ENCODE measurements at places on chromosomes 12 and 14.
A peak's percentile ranks its signal among the peaks of the same experiment; 100 is the strongest.

DNA sequence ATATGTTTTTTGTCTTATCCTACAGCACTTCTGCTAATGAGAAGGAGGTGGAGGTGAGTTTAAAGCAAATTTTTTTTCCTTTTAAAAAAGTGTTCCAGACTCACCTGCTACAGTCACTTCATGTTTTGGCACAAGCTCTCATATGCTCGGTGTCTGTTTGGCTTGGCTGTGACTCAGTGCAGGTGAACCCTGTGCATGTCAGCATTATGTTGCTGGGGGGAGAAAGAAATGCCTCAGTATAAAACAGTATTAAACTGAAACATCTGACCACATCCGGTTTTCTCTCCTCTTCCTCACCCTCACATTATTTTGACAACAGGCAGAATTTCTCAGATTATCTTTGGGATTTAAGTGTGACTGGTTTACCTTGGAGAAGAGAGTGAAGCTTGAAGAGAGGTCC is 105.2 kb downstream of the DNAI7 start:
- no peak for DNase-seq

- no peak for DNase-seq
These were observed 109.5 kb upstream of the TMPO start for GRCh38 chr12:98405805-98406366.

DNA sequence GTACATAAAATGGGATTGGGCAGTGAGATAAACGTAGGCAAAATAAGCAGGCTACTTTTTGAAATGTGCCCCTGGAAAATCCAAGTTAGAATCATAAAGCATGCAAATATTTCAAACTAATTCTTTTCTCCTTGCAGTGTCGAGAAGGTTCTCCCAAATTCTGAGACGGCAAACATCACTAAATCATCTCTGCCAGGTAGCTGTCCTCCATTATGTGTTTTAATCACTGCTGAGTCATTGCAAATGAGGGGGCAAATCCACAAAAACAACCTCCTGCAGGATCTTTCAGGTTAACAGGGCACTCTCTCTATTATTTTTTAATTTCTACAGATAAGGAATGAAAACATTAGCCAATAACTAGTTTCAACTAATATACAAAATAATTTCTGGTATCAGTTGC is 63.2 kb upstream of the RIC8B start:
- no peak for DNase-seq

DNA sequence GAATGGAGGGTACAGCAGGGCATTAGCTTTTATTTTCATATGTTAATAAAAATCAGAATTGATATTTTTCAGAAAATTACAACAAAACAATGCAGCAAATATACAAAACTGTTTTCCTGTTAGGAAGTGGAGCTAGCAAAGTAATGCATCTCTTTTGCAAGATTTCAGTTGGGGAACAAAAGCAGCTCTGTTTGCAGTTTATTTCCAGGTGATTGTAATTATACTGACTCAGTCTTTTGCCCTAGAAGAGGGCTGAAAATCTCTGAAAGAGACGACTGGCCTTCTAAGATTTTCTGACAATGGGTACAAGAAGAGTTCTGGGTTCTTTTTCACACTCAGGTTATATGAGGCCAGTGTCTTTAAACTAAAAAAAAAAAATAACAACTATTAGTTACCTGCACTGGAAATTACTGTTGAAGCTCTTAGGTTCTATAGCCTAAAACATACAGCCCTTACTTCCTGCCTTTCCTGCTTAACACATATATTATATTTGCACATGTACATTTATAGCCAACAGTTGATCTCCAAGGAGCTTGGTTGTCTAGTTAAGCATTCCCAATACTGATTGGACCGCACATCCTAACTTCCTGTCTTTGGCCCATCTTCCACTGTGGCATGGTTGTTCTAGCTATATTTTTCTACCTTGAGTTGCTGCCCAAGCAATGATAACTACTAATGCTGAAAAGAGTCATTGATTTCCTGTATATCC is 199.1 kb upstream of the KRR1 start:
- DNase-seq, result no peak

DNA sequence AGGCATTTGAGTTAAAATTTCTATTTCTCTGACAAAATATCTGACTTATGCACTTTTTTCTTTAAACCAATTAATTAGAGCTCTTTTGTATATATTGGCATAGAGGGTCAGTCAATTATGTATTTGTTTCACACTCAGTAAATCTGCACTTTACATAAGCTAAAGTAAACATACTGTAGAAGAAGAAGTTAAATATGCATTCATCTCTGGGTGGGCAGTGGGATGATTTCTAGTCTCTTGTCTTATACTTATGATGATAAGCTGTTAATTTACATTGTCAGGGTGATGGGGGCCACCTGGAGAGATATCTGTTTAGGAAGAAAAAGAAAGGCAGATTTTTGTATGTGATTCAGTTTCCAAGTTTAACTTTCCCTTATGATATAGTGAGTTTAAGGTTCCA is 330.8 kb downstream of the IPO8 start:
- DNase-seq, result no peak

DNA sequence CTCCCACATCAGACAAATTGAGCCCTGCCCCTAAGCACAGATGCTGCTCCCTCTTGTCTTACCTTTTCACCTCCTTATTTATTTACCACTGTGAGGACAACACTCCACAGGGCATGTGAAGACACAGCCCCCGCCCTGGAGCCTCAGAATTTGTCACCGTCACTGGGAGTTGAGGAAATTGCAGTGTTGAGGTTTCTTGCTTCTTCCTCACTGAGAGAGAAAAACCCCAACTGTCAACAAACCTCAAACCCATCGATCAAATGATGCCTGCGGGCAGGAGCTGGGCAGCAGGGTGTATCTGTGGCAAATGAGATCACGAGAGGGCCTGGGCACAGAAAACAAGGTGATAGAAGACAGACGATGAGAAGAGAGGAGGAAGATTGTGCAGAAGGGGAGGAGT is 30.5 kb upstream of the PLEKHG3 start:
- DNase-seq, result no peak

DNA sequence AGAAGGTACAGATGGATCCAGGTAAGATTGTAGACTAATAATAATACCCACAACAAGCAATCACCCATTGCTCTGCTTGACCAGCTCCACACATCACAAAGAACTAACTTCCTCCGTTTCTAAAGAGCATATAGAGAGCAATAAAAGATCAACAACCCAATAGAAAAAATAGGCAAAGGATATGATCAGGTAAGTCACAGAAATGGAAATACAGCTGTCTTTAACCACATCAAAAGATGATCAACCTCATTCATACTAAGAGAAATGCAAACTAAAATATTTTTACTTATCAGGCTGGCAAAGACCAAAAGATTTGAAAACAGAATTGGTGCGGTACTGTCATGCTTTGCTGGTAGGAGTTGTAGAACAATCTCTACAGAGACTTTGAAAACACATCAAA is 8.9 kb downstream of the C2CD5 start:
- no peak for DNase-seq

- DNase-seq, result no peak
These were observed 6.4 kb downstream of the BCL11B start for GRCh38 chr14:99265571-99265970.

- no peak for DNase-seq
These were observed 752.6 kb upstream of the FLRT2 start for GRCh38 chr14:84777356-84777755.

DNA sequence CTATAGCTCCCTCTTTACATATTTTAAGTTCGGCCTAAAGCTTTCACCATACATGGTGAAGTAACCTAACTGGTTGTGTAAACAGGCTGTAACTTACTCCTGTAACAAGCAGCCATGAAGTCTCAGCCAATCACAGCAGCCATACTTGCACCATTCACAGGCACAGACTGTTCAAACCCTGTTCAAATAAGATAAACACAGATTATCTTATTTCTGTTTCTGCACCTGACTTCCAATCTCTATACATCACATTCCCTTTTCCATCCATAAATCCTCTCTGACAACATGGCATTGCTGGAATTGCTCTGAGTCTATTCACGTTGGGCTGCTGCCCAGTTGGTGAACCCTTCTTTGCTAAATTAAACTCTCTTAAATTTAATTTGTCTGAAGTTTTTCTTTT is 34.5 kb upstream of the ARID2 start:
- DNase-seq, result no peak

DNA sequence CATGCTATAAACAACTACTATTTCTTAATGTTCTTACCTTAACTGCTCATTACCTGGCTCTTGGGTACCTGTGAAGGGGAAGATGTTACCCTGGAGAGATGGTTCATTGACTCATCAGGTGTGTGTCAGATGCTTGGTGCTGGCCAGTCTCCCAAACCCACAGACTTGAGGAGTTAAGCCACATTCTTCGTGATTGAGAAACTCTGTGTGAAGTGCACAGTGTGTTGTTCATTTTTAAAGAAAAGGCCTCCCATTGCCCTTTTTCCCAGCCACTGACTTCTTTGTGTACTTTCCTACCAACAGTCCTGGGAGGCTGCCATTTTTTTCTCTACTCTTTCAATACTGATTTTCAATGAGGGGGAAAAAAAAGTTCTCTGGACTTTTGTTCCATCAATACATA is 3.2 kb downstream of the MGST1 start:
- peak; percentile 94 for DNase-seq

DNA sequence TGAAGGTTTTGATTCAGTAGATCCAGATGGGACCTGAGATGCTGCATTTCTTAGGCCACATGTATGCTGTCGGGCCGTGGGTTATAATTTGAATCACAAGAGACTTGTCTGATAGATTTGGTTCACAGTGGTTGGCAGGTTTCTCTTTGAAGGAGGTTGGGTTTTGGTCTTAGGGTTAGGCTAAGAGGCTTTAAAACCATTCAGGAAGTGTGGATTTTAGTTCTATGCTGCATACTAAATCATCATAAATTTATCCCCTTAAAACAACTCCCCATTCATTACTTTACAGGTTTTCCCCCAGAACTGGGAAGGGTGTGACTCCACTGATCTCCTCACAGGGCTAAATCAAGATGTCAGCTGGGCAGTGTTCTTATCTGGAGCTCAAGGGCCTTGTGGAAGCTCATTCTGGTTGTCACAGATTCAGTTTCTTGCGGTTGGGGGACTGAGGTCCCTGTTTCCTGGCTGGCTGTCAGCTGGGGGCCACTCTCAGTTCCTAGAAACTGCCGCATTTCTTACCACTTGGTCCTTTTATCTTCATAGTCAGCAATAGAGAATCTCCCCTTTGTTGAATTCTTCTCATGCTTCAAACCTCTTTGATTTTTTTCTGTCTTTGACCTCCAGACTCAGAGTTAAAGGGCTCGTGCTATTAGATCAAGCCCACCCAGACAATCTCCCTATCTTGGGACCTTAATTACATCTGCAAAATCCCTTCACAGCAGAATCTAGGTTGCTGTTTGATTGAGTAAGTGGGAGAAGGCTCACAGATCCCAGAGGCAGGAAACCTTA is 20.6 kb upstream of the PCNX1 start:
- no peak for DNase-seq

- no peak for DNase-seq
These were observed 30.2 kb downstream of the RIMBP2 start for GRCh38 chr12:130685850-130686249.

GRCh38 chr12:113912760-113913329 is 53.3 kb downstream of the RBM19 start:
- peak; percentile 59 for DNase-seq

- DNase-seq, result no peak
These were observed 2.5 kb downstream of the HHIPL1 start for GRCh38 chr14:99647411-99647810.

DNA sequence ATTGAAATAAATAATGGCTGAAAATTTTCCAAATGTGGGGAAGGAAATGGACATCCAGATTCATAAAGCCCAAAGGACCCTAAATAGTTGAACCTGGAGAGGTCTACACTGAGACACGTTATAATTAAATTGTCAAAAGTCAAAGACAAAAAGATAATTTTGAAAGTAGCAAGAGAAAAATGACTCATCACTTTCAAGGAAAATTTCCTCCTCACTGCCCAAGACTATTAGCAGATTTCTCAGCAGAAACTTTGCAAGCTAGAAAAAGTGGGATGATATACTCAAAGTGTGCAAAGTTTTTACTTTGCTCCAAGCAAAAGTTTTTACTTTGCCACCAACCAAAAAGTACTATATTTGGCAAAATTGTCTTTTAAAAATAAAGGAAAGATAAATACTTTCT is 15.9 kb upstream of the KRT83 start:
- no peak for DNase-seq

- no peak for DNase-seq
These were observed 183.3 kb upstream of the KRR1 start for GRCh38 chr12:75694534-75695268.

DNA sequence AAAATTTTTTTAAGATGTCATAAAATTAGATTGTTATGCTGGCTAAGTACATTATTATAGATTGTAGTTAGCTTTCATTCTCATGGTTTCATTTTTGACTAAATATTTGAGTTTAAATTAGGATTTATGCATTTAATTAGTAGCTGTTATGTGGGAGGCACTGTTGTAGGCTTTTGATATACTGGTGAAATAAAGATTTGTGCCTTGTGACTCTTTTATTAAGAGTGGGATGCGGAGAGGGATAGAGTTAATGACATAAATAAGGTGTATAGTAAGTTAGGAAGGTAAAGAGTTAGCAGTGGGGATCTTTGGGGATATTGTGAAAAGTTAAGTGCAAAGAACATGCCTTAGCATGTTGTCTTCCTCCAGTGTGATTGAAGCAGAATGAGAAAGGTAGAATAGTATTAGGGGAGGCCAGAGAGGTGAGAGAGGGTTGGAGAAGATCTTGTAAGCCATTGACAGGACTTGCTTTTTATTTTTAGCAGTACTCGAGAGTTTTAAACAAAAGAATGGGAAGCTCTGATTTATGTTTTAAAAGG is 8.8 kb downstream of the ARHGAP5 start:
- DNase-seq, result no peak

DNA sequence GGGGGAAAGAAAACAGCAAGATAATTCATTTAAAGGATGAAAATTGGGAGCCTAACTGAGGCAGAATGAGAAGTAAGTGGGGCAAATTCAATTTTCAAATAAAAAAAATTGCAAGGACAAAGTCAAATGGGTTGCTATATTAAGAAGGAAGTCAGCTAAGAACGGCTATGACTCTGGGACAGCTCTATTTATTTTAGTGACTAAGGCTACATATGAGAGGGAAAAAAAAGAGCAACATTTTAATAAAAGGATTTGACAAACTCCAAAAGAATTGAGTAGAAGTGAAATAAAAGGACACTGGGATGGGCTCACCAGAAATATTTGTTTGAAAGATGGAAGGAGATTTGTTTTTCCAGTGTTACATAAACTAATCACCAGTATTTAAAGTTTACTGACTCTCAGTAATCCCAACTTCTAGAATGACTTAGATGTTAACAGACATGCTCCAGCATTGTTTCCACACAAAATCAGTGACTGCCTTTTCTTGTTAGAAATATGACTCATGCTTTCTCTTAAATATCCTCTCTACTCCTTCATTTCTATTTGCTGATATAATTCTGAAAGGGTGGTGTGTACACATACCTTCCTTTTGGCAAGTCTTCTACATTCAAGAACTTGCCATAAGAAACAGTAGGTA is 198.5 kb downstream of the SLC25A21 start:
- peak; percentile 22 for DNase-seq

- DNase-seq, result no peak
These were observed 31.7 kb downstream of the DHRS7 start for GRCh38 chr14:60133487-60133886.

GRCh38 chr14:53626761-53627160 is 329.9 kb downstream of the BMP4 start:
- DNase-seq, result no peak

GRCh38 chr14:75389679-75390078 is 38.1 kb upstream of the JDP2 start:
- DNase-seq, result no peak

- DNase-seq, result no peak
These were observed 192.9 kb upstream of the ALG10B start for GRCh38 chr12:38123566-38124246.

GRCh38 chr12:4468994-4469393 is 23.4 kb upstream of the FGF6 start:
- no peak for DNase-seq

GRCh38 chr12:95607642-95608041 is 56.4 kb upstream of the USP44 start:
- DNase-seq, result no peak

Data from astrocyte of the cerebellum (primary cell).